AG10803 (cell line): ENCODE measurements at places on chromosomes 3 and 15.

- no peak for DNase-seq
These were observed 6.3 kb downstream of the FRMD5 start for GRCh38 chr15:44188795-44189194.

- DNase-seq = peak; percentile 79
These were observed 274.7 kb downstream of the RBMS3 start for GRCh38 chr3:29555590-29555989.

GRCh38 chr3:157347577-157348303 is 88.9 kb upstream of the PTX3 start:
- DNase-seq = no peak

GRCh38 chr15:61731099-61731498 is 329.1 kb downstream of the VPS13C start:
- DNase-seq = no peak

DNA sequence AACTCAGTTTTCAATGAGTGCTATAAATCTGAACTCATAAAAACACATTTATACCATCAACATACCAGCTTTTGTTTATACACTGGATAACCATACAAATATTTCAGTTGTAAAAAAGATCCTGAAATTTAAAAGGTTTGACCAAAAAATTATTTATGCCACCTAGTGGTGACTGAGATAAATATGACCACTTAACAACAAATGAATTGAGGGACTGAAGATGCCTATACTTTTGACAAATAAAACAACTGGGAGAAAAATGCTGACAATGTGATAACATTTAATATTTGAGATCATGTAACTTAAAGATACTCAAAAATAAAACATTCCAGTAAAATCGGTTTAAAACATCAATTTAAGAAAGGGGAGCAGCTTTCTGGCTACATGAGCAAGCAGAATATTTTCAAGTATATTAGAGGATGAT is 30.4 kb downstream of the ATG3 start:
- DNase-seq = peak; percentile 44

DNA sequence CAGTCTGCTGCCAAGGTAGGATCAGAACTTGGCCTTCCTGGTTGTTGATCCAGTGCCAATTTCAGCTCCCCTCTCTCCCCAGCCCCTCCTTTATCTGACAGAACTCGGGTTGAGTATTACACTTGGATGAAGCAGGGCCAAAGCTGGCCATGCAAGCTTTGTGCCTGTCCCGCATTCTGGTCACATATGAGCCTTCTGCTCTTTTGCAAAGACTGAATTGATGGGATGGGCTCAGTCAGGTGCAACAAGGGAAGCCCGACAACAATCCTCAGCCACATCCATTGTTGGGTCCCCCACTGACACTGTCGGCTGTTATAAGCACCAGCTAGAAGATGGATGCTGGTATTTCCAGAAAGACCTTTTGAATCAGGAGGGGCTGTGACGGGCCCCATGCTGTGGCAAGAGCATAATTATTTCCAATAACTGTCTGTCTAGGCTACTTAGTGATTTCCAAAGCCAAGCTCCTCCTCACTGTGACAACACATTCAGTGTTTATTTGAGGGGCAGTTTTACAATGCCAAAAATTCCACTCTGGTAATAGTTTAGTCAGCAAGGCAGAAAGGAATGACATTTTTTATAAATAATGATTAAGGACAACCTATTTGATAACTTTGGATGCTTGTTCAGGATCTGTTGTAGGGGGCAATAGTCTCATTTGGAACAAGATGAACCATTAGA is 146.8 kb upstream of the FRMD4B start:
- no peak for DNase-seq

GRCh38 chr15:38202361-38202760 is 50.3 kb upstream of the SPRED1 start:
- no peak for DNase-seq

DNA sequence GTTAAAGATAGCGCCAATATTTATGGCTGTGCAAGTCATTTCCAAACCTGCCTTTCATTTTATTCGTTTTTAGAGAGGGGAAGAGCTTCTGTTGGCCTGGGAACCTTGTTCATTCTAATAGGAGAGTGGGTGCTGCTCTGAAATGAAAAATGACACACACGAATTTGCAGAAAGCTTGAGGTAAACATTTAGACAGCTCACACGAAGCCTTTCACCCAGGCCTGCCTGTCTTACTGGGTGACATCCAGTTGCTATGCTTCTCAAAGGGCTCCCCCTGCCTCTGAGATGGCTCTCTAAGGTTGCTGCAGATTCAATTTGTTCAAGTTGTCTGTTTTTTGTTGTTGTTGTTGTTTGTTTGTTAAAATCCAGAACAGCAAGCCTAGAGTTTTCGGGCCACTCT is 18.2 kb downstream of the PEX5L start:
- DNase-seq = no peak

GRCh38 chr15:77402740-77403379 is 17.0 kb downstream of the PEAK1 start:
- DNase-seq = peak; percentile 87

DNA sequence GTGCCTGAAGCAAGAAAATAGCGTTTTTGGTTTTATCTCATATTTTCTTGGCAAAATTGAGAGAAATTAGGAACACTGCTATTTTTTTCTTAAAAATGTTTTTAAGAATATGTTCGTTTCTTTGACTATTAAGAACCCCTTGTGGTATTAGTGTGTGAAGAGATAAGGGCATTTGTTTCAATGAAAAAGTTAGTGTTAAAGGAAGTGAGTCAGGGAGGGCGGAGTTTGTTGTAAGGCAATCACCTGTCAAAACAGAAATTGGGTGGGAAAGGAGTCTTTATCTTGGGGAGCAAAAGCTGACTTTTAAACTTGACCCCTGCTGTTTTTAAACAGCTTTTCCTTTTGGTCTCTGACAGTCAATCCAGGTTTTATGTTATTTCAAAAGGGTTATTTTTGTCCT is 4.2 kb downstream of the RAP2B start:
- DNase-seq = no peak
